Lung (tissue), 17 donors: ENCODE measurements at places on chromosomes 16 and 17.

DNA sequence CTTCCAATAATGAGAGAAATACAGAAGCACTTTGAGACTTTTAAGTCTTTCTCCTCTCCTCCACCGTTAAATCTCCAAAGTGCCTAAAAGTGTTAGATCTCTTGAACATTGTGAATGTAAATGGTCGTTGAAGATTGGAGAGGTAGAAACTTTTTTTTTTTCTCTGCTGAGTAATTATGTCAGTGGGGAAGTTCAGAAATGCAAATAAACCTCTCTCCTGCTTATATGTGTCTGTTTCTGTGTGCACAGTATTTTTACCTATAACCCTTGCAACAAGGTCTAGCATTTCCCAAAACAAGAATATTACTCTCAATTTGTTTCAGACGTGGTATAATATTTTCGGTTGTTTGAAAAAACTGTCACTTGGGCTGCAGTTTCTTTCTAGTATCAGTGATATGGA is 833.6 kb upstream of the CDH8 start:
- DNase-seq, result no peak

DNA sequence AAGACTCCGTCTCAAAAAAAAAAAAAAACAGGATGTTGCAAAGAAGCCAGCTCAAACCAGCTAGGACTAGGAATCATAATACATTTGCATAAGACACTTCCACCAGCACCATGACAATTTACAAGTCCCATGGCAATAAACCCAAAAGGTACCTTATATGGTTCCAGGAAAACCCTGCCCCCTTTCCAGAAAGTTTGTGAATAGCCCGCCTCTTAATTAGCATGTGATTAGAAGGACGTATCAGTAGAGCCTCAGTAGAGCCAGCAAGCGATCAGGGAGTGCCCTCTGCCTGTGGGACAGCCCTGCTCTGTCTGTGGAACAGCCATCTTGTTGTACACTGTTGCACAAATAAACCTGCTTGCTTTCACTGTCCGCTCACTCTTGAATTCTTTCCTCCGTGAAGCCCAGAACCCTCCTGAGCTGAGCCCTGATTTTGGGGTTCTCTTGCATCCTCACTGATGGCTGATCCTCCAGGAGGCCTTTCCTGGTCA is 14.0 kb downstream of the NUPR1 start:
- DNase-seq, result no peak

- DNase-seq, result no peak
Observed at GRCh38 chr17:37400505-37400904, 6.1 kb downstream of the ACACA start.

DNA sequence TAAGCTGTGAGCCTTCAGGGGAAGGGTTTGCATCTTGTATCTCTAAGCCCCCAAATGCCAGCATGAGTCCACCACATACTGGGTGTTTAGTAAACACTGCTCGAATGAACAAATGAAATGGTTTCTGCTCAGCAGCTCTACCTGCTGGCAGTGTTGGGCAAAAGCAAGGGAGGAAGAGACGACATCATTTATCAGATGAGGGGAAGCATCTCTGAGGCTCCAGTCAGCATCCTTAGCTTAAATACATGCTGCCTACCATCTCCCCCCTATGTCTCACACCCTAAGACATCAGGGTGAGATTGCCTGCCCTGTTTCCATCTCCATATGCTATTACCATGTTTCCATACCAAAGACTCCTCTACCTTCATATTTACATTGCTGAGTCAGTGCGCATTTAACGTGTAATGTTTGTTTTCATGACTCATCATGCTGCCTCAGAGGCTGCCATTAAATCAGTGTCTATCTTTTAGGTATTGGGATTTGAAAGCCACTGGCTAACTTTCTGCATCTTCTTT is 379.8 kb downstream of the UTP18 start:
- no peak for DNase-seq

GRCh38 chr16:11682655-11683096 is 14.4 kb downstream of the SNN start:
- no peak for DNase-seq

DNA sequence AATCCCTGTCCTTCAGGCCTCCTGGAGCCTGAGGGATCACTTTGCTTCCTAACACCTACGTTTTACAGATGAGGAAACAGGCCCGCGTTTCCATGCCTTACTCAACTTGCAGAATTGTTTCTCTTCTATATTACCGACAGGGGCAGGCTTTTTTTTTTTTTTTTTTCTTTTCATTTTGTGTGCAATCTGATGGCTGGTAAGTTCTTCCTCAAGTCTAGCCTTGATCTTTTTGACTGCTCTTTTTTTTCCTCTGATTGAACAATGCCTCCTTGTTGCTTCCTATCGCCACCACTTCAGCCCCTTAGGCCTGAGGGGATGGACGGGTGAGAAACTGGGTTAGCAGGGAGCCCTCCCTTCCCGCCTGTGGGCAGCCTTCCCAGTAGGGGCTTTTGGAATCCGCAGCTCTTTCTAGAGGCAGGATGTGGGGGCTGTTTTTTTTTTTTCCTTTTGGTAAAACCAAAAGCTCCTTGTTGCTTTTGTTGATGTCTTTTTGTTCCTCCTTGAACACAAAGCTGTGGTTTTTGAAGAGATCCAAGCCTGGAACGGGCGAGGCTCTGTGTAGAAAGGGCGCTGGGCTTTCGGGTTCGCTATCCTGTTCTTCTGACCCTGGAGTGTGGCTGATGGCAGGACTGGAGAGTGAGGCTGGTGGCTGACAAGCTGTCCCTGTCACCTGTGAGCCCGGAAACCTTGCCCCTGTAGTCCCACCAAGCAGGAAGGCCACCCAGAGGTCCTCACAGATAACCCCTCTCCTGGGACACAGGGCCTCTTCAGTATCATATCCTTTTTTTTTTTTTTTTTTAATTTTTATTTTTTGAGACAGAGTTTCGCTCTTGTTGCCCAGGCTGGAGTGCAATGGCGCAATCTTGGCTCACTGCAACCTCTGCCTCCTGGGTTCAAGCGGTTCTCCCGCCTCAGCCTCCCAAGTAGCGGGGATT is 14.0 kb downstream of the LASP1 start:
- peak; percentile 81 for DNase-seq

DNA sequence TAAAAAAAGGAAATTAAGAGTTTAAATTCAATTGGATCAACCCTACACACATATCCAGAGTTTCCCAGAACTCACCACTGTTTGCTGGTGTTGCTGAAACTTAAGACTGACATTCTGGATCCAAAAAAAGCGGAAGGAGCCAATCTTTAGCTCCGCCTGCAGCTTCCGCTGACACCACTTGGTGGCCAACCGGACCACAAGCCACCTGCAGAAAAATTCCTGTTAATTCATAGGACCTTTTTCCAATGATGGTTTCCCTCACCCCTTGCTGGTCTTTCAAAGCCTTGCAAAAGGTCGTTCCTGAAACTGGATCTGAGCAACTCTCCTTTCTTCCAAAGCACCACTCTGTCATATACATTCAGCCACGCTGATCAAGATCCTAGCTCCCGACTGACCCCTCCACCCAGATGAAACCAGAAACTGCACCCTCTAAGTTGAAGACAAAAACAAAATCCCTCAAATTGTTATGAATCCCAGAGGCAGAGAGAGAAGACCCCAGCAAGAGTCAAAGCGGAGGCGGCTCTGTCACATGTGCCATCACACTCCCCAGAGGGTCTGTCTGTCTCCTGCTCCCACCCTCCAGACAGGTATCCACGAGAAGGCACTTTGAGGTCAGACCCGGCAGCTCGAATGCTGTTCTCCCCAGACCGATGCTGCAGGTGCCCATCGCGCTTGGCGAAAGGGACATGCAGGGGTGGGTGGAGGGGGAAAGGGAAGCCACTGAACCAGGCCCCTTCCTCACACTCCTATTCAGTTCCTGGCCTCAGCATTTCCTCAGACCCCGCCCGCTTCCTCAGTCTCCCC is 773 bp downstream of the BLTP2 start:
- DNase-seq, result peak; percentile 26

GRCh38 chr17:17348872-17349723 is 45.9 kb downstream of the NT5M start:
- no peak for DNase-seq

DNA sequence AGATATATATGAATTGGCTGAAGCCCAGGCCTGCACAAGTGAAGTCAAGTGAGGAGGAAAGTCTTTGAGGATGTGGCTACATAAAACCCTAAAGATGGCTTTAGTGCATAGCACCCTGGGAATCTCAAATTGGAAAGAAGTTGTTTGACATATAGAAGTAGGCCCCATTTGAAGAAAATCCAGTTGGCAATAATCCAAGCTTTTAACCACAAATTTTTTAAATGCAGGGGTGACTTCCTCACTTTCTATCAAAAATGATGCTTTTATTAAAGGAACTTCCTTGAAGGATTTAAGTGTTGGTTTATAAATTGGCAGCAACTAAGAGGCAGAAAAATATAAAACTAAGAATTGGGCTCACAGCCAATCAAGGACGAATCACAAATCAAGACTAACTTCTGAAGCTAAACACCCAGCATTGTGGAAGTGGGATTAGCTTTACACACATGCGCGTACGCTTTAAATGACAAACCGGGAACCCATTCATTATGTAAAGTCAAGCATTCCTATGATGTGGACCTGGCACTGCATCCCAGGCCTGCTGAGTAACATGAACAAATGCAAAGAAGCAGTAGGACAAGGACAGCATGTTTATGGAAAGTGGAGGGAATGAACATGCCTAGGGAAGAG is 63.3 kb downstream of the NOG start:
- DNase-seq, result peak; percentile 23

DNA sequence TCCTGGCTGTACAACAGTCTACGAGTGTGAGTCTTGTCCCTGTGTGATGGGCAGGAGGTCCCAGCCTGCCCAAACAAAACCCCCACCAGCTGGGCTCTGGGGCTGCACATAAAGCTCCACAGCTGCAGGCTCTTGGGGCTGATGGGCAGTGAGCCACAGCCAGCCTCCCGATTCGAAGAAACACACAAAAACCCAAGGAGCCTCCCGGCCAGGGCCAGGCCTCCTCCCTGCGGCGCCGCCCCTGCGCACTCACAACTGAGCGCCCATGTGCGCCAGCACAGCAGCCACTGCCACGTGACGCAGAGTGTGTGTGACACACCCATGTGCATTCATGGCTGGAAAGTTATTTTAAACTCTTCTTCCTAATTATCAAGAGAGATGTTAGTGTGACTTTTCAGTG is 30.6 kb upstream of the FAAP100 start:
- DNase-seq, result no peak
